Activated CD8-positive, alpha-beta T cell treated with anti-CD3 and anti-CD28 coated beads for 36 hours (primary cell): ENCODE measurements at places on chromosomes 1 and 21.

DNA sequence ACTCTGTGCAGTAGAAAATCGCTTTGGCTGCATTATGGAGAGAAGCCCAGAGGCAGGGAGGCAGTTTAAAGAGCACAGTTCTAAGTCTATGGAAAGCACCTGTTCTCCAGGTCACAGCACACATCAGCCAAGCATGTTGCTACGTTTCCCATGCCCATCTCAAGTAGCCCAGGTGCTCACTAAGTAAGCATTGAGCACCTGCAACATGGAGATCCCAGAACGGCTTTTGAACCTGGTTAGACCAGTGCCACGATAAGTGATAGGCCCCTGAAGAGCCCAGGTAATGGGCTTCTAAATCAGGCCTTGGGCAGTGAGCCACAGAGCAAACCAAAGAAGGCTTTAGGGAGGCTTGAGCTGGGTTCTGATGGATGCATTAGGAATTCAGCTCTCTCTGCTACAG lies 186.2 kb downstream of the C1orf94 start:
- DNase-seq, result no peak

DNA sequence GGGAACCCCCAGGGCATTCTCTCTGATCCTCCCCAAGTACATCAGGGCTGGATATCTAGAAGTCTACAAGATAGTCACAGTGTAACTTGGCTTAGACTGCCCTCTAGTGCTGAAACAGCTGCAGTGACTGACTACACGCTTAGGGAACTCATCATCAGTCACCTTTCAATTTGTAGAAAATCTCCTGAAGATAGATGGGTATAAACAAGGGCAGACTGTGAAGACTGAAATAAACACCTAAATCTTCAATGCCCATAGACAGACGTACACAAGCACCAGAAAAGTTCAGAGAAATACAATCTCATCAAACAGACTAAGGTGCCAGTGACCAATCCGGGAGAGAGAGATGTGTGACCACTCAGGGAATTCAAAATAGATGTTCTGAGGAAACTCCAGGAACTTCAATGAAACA lies 46.6 kb downstream of the PACC1 start:
- peak; percentile 73 for DNase-seq

GRCh38 chr1:46070164-46070814 lies 62.1 kb downstream of the PIK3R3 start:
- DNase-seq, result no peak

GRCh38 chr1:182368358-182368757 lies 23.2 kb downstream of the GLUL start:
- DNase-seq, result no peak
